ENCODE measurements at places on chromosomes 6 and 20.

GRCh38 chr6:155216312-155217046 lies 47.3 kb upstream of the CLDN20 start:
- DNase-seq = no peak

- DNase-seq = no peak
Measured at GRCh38 chr6:126718600-126719327, 378.8 kb downstream of the CENPW start.

- no peak for DNase-seq
Measured at GRCh38 chr20:58930496-58930895, 50.6 kb upstream of the NELFCD start.

DNA sequence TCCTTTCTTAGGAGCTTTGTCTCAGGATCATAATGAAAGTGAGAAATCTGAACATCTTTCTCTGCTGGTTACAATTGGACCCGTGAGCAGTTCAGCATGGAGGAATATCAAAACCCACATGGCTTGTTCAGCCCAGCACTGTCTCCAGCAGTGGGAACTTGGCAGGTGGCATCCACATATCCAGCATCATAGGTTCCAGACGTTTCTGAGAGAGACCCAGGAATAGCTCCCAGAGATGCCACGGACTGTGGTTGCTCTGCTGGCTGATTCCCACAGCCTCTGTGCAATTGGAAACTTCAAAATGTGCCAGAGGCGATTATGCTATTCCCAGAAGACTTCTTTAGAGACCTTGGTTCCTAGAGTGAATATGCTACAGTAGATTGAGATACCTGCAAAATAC lies 76.4 kb downstream of the PHACTR2 start:
- no peak for DNase-seq

- DNase-seq = no peak
Measured at GRCh38 chr6:85576476-85576875, 17.2 kb downstream of the SNX14 start.

DNA sequence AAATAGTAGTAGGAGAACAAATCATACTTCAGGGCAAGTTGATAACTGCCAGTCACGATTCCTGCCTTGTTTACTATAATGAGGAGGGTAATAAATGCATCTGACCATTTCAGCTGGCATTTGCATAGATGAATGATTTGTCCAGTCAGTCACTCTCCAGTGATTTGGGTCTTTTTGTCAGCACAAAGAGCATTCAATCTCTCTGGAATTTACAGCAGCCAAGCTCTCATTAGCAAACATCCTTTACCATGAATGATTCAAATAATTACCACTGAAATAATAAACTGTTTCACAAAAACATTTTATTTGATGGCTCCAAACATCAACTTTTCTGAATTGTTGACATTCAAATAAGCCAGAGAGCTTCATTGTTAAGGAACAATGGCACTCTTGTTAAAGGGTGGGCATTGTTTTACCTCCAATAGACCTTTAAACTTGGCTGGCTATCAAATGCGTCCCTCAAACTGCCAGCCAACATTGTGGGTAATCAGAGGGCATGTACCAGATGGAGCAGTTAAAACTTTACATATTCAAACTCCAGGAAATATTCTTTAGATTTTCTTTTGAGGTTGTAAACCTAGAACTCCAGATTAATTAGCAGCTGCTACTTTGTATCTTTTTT lies 30.0 kb upstream of the FBXL4 start:
- no peak for DNase-seq

- no peak for DNase-seq
Measured at GRCh38 chr20:42792052-42792451, 397.7 kb downstream of the PTPRT start.

Measured in breast epithelium (tissue), 4 donors.